Cardiac ventricle fibroblast (primary cell): ENCODE measurements at places on chromosomes 11 and 22. TPM values are rescaled to one million over a fixed set of nuclear protein-coding genes. Genes with fewer than 3 reads are reported as not detected.

The TTC28 gene
- total RNA-seq = 45.1 and 62.4 TPM in 2 replicates

The PRODH gene
- not detected in 2 replicates for total RNA-seq

The ZP1 gene
- 1.0 and 1.9 TPM in 2 replicates for total RNA-seq

The TREH gene
- not detected in 2 replicates for total RNA-seq

The DCDC1 gene
- under 0.01 TPM in 1 of 2 replicates, not detected in the other for total RNA-seq

The GTSE1 gene
- 0.62 and 2.9 TPM in 2 replicates for total RNA-seq

The WBP2NL gene
- 0.19 and 0.39 TPM in 2 replicates for total RNA-seq

The UPB1 gene
- not detected in 2 replicates for total RNA-seq

The MAPK8IP2 gene
- total RNA-seq = 0.24 and 0.50 TPM in 2 replicates

The PANX3 gene
- not detected in 2 replicates for total RNA-seq

The KMT5B gene
- 16.3 and 22.2 TPM in 2 replicates for total RNA-seq

The RASSF10 gene
- total RNA-seq = not detected in 2 replicates

The RASL10A gene
- total RNA-seq = not detected in 2 replicates

The SPI1 gene
- not detected in 2 replicates for total RNA-seq

The PDE2A gene
- total RNA-seq = 3.6 and 4.3 TPM in 2 replicates

The RFPL2 gene
- total RNA-seq = not detected in 2 replicates

The SCARF2 gene
- 62.6 and 66.8 TPM in 2 replicates for total RNA-seq

The TSGA10IP gene
- total RNA-seq = not detected in 2 replicates

The SLC22A12 gene
- not detected in 2 replicates for total RNA-seq

The SIPA1 gene
- total RNA-seq = 15.2 and 18.5 TPM in 2 replicates

The GAL3ST1 gene
- total RNA-seq = 0.49 and 0.56 TPM in 2 replicates

The HPX gene
- 0.29 TPM in 1 of 2 replicates, not detected in the other for total RNA-seq

The P4HA3 gene
- 2.4 and 4.6 TPM in 2 replicates for total RNA-seq

The DEUP1 gene
- total RNA-seq = not detected in 2 replicates

The GAS2 gene
- total RNA-seq = 0.64 and 0.94 TPM in 2 replicates

The PIWIL4 gene
- 1.4 and 3.4 TPM in 2 replicates for total RNA-seq

The OR52I1 gene
- not detected in 2 replicates for total RNA-seq

The TRIM49C gene
- not detected in 2 replicates for total RNA-seq

The OR8B8 gene
- not detected in 2 replicates for total RNA-seq

The UBASH3B gene
- total RNA-seq = 2.0 and 2.6 TPM in 2 replicates

The SERPING1 gene
- 762 and 840 TPM in 2 replicates for total RNA-seq

The PHLDB1 gene
- 108 and 144 TPM in 2 replicates for total RNA-seq

The VSIG10L2 gene
- not detected in 2 replicates for total RNA-seq

The XKR3 gene
- total RNA-seq = 0.05 and 0.12 TPM in 2 replicates

The OR51B2 gene
- total RNA-seq = not detected in 2 replicates

The KCNJ11 gene
- total RNA-seq = not detected in 2 replicates

The CREB3L1 gene
- 45.9 and 50.5 TPM in 2 replicates for total RNA-seq

The CD3D gene
- total RNA-seq = not detected in 2 replicates

The KRTAP5-6 gene
- total RNA-seq = not detected in 2 replicates

The PLEKHA7 gene
- total RNA-seq = not detected in 2 replicates
